ENCODE measurements at places on chromosomes 12 and 14.

- no peak for DNase-seq
Observed at GRCh38 chr12:8145754-8146441, 10.9 kb upstream of the ZNF705A start.

- DNase-seq: no peak
Observed at GRCh38 chr12:111904446-111904975, 62.5 kb downstream of the MAPKAPK5 start.

GRCh38 chr12:29223426-29223825 lies 74.3 kb downstream of the FAR2 start:
- DNase-seq: no peak

DNA sequence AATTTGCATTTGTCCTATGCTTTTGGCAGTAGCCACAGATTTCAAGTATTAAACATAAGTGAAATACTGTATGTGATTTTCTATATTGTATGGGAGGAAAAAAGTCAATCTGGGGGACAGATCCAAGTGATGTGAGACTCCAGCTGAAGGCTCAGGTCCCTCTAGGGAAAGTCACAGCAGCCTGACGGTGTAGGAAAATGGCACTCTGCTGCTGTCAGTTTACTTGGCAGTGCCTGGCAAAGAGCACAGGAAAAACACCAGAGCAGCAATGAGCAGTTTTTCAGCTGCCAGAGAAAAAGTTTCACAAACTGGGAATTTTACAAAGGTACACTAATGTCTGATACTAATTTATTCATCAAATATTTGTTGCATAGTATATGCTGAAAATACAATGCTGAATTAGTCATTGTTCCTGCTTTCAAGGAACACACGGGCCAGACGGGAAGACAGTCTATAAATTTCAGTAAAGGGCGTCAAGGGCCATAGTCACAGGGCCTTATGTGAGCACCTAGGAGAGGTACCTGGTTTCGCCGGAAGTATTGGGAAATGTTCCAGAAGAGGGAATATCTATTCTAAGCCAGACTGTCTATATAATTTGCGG lies 66.2 kb upstream of the SLC38A2 start:
- DNase-seq: no peak

GRCh38 chr14:21525962-21526671 lies at the start of gene SALL2:
Gene SALL2, minus strand, starts transcription at chr14:21526346. Its CDS starts 219 bp downstream, at chr14:21526127.
- no peak for DNase-seq

DNA sequence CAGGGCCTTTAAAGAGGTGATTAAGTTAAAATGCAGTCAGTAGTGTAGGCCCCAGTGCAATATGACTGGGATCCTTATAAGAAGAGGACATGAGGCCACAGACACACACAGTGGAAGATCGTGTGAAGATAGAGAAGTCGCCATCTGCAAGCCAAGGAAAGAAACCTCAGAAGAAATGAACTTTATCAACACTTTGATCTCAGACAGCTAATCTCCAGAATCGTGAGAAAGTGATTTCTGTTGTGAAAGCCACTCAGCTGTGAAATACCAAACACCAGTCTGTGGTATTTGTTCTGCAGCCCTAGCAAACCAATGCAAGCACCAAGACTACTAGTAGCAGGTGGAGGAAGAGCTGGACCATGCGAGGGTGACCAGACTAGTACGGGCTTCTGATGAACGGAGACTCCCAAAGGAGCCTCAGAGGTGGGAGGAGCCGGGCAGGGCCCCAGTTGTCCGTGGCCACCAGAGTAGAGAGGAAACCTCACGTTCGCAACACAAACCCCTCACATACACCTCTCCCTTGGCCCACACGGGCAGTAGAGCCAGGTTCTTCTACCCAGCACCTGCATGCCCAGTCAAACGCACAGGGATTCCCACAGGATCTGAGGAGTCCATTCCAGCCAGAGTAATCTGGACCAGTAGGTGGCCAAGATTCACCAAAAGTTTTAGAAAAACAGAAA lies 243.0 kb downstream of the TTC8 start:
- no peak for DNase-seq

DNA sequence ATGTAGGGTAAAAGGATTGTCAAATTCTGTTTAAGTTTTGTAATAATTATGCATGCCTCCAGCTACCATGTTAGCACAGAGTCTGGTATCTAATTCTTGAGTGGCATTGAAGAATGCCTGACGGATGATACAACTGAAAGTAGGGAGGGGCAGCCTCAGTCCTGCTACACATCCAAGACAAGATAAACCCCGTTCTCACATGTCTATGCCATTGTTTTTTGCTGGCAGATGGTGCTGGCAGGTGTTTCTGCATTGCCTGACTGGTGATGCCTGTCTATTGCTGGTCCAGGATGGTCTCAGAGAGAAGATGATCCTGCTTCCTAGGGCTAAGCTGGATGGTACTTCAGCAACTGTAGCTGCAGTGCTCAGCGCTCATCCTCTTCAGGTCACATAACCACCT lies 245.8 kb upstream of the NAV3 start:
- DNase-seq: no peak

GRCh38 chr12:112331886-112332285 lies 50.3 kb downstream of the HECTD4 start:
- no peak for DNase-seq

DNA sequence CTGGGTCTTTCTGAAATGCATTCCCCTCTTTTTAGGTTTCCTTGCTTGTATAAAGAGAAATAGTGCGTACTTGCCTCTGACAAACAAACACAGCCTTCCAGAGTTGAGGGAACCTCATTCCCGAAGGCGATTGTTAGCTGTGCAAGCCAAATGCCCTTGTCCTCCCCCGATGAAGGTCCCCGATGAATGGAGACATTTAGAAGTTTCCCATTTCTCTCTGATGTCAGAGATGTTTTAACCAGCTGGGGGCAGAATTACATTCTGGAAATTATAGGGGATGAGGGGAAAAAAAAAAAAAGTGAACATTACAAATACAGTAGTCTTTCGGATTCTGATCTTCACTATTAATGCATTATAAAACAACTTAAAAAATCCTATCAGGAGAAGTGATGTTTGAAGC lies 366.8 kb downstream of the VRK1 start:
- DNase-seq: no peak

GRCh38 chr12:24045816-24046257 lies 96.4 kb upstream of the SOX5 start:
- no peak for DNase-seq

DNA sequence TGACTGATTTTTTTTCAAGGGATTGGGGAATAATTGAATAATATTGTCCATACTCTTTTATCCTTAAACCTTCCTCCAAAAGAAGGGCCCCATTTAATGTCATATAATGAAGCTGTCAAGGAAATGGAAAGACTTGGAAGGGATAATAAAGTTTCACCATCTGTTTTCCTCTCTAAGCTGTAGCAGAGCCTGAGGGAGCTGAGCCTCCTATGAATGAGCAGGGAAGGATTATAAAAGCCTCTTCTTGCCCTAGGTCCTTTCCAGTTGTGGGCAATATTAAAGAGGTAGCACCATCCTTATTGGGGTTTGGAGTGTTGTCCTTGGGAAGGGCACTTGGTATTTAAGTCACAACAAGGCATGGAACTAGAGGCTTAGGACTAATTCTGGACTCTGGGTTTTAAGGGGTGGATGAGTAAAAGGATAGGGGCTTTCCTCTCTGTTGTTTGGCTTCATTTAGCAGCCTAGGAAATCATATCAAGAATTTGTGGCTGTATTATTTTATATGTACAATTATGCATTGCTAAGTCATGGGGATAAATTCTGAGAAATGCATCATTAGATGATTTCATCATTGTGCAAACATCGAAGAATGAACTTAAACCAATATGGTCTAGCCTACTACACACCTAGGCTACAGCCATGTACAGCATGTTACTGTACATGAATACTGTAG lies 408.5 kb upstream of the DCN start:
- DNase-seq: no peak

GRCh38 chr12:28209782-28210181 lies 19.5 kb downstream of the CCDC91 start:
- DNase-seq: no peak

- no peak for DNase-seq
Observed at GRCh38 chr12:9651265-9651729, 18.2 kb upstream of the CLEC2D start.

DNA sequence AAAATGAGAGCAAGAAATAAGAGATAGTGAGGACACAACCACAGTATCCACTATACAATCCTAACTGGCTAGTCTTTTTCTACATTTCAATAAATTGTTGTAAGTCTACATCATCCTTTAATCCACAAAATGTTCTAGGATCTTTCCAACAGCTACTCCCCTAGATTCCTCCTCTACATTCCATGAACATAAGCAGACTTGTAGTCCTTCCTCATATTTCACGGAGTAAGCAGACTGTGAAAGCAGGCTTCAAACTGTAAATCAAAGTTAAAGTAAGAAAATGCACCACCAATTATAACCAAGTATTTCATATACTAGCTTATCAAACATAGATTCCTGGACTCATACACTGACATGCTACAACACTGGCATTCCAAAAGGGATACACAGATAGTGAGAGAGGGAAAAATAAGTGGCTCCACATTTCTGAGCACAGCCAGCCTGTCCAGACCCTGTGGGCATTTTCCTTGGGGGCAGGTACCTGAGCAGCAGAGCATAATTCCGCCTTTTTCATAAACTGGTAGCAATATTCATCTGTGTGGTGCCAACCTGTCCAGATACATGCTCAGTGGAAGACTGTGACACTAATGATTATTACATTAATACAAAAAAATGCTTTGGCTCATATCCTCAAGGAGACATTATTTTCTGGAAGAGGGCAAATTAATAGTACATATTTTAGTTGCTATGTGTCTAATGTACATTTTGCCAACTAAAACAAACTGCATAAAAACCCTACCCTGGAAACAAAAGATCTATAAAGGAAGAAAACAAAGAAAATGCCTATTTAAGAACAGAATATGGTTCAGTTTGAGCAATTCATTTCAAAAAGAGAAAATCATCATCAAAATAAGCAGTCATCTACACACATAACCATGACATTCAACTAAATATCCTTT lies 113.3 kb upstream of the FSCB start:
- DNase-seq: no peak

- no peak for DNase-seq
Observed at GRCh38 chr12:43951286-43951685, 115.4 kb downstream of the TMEM117 start.

DNA sequence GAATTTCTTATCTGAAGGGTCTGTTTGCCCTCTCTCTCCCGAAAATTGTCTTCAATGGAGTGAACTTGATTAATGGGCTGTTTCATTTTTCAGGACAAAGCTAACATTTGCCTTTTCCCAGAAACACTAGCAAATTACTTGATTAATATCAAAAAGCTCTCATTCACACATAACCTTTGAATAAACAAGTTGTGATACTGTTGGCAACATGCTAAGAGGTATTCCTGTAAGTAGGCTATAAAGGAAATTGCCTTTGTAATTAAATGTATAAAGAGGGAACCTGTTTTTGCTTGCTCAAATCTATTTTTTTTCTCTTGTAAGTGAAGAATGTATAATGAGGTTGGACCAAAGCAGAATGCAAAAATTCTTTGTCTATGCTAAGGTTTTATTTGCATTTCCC lies 457.2 kb downstream of the TMTC2 start:
- no peak for DNase-seq

DNA sequence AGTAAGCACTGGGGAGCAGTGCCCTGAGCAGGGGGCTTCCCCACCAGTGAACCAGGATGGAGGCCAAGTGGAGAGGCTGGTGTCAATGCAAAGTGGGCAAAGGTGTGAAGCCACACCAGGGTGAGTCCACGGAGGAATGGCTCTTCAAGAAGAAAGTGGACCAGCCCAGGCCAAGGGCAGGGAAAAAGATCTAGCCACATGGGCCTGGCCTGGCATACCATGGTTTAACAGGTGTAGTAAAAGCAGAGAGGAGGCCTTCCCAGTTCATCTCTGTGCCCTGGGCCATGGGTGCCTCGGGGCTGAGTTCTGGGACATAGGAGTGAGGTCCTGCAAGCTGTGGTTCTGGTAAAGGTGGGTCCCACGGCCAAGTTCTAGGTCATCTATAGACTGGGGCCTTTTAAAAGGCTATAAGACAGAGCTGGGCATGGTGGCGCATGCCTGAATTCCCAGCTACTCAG lies 153.4 kb downstream of the DPF3 start:
- no peak for DNase-seq

Measured in activated CD8-positive, alpha-beta memory T cell treated with anti-CD3 and anti-CD28 coated beads for 48 hours (primary cell).